Transverse colon (tissue), 4 donors: ENCODE measurements at places on chromosomes 7 and 10. TPM values are rescaled to one million over a fixed set of nuclear protein-coding genes. Genes with fewer than 3 reads are reported as not detected.

The MORN4 gene
- 0.95 TPM for total RNA-seq

The AKR1C8 gene
- total RNA-seq: not detected

The NKX1-2 gene
- total RNA-seq: not detected

DNA sequence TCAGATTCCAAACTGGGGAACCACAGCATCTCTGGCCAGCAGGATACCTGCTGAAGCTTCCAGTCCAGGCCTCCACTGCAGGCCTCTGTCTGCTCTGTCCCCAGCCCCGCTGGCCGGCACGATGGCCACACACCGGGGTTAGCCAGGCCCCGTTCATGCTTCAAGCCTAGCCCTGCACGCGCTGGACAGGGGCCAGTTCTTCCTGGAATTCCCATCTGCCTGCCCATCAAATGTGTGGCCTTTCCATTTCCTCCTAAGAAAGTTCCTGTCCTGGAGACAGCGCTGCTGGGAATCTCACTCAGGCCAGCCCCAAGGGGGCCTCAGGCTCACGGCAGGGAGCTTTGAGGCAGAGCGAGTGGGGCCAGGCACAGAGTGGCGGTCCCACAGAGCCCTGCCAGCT is 18.0 kb downstream of the SH2B2 start:
- peaks cover 11% of the 10 kb centered on the region for H3K4me1 ChIP-seq
- peak overlapping the region; percentile 54 for H3K27ac ChIP-seq
- H3K36me3 ChIP-seq: no peaks in the 10 kb centered on the region

- no peak overlapping the region for H3K27ac ChIP-seq
- no peaks in the 10 kb centered on the region for H3K27me3 ChIP-seq
- H3K36me3 ChIP-seq: no peaks in the 10 kb centered on the region
- H3K4me3 ChIP-seq: no peak overlapping the region
- peaks cover 22% of the 10 kb centered on the region for H3K4me1 ChIP-seq
Observed at GRCh38 chr7:36651404-36651803, 72.9 kb downstream of the AOAH start.
